Forelimb muscle (tissue), 1 donor: ENCODE measurements at places on chromosomes 6 and 20. TPM values are rescaled to one million over a fixed set of nuclear protein-coding genes. Genes with fewer than 3 reads are reported as not detected.

PDE10A gene
- polyA plus RNA-seq = 7.6 TPM

BPIFB1 gene
- not detected for polyA plus RNA-seq

CCM2L gene
- 5.4 TPM for polyA plus RNA-seq

TMEM151B gene
- 0.25 TPM for polyA plus RNA-seq

DNA sequence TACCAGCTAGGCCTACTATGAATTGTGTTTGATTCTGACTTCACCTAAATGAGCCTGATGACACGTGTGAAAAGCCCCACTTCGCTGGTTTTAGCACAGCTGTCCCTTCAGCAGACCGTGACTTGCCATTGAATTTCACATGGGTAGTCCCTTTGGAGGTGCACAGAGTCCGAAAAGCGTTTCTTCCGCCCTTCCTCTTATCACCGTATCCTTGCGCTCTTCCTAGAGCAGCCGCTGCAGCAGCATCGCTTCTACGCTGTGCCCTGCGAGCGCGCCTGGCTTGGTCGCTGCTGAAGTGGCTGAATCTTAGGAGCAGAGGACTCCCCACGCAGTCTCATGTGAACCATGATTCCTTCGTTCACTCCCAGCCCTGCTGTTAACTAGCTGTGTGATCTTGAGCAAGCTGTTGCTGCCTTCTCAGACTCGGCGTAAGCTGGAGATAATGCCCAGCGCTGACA, 127.0 kb downstream of the PACRG start:
- DNase-seq = no peak

DNA sequence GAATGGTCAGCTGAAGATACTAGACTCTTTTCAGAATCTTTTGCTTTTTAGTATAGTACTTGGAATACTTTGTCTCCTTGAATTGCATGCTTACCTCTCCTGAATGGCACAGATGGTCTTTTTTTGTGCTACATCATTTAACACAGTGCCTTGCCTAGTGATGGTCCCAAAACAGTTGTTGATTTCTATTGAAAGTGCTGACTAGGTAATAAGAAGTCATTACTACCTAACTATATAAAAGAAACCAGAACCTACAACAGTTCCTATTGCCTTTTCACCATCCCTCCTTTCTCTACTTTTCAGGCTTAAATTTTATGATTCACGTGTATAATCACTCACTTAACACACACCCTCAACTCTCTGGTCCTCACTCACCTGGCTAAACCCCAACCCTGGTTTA, 64.6 kb upstream of the PRND start:
- no peak for DNase-seq

GRCh38 chr20:50034567-50035180, 51.9 kb downstream of the SNAI1 start:
- DNase-seq = no peak

- no peak for DNase-seq
These were observed 29.1 kb upstream of the SGK1 start for GRCh38 chr6:134346932-134347545.

GRCh38 chr6:108940741-108941140, 92.5 kb downstream of the ARMC2 start:
- DNase-seq = no peak

- no peak for DNase-seq
These were observed 36.4 kb downstream of the RIPOR3 start for GRCh38 chr20:50654904-50655303.

GRCh38 chr6:44304282-44305199, 8.6 kb downstream of the AARS2 start:
- no peak for DNase-seq

- DNase-seq = no peak
These were observed 6.7 kb downstream of the CLPSL1 start for GRCh38 chr6:35787266-35788218.

DNA sequence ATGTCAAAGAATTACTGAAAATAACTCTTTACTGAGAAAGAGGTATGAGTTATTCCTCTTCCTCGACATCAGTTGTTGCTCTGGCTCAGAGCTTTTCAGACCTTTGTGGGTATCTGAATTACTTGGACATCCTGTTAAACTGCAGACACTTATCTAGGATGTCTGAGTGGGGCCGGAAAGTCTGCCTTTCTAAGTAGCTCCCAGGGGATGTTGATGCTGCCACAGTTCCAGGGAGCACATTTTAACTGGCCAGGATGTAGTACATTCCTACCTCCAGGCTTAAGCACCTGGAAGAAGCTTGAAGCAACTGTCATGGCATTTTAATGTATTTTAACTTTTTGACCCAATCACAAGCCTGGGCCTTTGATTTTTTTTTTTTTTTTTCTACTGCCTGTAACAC, 265.8 kb upstream of the PLCB4 start:
- DNase-seq = no peak

DNA sequence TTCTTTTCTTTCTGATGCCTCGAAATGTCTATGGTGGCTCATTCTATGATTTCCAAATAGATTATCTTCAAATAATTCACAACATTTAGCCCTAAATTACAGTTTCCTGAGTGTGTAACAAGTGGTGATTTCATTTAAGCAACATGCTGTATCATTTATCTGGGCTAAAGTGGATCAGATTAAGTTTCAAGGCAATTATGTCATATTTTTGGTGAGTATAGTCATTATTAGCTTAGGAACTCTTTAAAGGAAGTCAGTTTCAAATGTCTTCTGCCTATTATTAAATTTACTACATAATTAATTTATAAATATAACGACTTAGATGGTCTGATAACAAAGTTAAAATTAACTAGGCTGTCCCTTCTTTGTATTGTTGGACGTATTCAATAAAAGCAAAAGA, 847.9 kb upstream of the FLRT3 start:
- no peak for DNase-seq

GRCh38 chr6:110484321-110484720, 7.9 kb upstream of the SLC22A16 start:
- DNase-seq = no peak

GRCh38 chr20:11350126-11351005, 567.3 kb upstream of the BTBD3 start:
- no peak for DNase-seq

DNA sequence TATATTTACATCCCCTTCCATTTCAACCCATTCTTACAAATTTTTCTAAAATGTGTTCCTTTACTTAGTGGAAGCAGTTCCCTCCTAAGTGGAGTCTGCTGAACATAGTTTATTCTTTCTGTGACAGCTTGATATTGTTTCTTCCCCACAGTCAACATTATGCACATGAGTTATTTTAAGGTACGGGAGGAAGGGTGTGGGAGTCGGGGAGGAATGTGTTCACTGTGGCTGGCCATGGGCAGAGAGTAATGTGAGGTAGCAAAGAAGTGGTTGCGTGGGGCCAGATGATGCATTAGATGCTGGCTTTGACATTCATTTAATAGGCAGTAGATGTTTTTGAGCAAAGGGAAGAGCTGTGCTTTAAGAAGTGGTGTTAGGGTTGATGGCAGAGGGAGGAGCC, 98.5 kb downstream of the ARMC2 start:
- no peak for DNase-seq

- no peak for DNase-seq
These were observed 2.3 kb upstream of the EPB41L1 start for GRCh38 chr20:36152261-36152660.
